ENCODE measurements at places on chromosomes 7 and 10.

- DNase-seq, result no peak
Measured at GRCh38 chr7:44433255-44434022, 57.0 kb downstream of the NUDCD3 start.

- no peak for DNase-seq
Measured at GRCh38 chr10:983971-984655, 4.1 kb upstream of the GTPBP4 start.

GRCh38 chr7:27526611-27527347, 135.9 kb downstream of the HIBADH start:
- no peak for DNase-seq

DNA sequence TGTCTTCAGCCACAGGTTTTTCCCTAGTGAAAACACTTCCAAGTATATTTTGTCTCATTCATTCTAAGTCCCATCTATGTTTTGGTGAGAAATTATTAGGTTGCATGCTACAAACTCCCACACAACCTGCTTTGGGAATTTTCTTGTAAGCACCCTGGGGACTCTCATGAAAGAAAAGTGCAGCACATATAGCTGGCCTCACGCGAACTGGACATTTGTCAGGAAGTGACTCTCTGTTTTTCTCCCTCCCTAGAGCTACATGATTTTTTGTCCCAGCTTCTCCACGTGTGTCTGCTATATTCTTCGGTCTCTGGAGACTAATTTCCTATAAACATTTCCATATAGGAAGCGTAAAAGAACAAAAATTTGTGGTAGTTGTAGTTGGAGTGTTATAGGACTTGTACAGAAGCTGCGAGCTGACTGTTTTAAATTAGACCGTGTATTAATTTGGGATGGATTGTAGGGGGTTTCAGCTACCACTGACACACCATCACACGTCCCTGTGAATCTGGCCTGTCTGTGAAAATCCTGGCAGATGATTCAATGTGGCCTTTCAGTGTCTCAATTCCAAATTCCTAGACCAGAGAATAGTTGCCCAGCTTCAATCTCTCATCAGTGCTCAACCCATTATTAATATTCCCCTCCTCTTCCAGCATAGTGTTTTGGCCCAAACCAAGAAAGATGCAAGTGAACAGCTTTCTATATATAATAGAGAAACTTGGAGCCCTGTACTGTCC, 40.2 kb downstream of the ARL4A start:
- DNase-seq, result no peak

- DNase-seq, result peak; percentile 45
Measured at GRCh38 chr10:70668454-70668970, 3.8 kb upstream of the ADAMTS14 start.

Measured in MG63 (cell line).